ENCODE measurements at places on chromosomes 12 and 14.
A peak's percentile ranks its signal among the peaks of the same experiment; 100 is the strongest.

- DNase-seq = no peak
Measured at GRCh38 chr14:56995010-56995409, 184.7 kb upstream of the OTX2 start.

DNA sequence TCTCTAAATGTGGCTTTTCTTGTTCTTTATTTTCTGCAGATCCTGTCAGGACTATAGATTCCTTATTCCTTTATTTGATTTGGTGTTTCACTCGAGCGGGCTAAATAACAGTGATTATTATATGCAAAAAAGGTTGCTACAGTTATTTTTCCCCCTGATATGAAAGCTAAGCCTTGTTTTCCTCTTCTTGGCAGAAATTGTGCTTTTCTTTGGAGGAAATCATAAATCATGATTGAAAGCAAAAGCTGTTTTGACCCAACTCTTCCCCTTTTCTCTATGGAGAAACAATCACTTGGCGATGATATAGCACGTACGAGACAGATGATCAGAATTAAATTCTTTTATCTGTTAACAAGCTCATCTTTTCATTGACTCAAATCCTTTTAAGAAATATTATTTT is 31.4 kb downstream of the PPFIBP1 start:
- DNase-seq = no peak

DNA sequence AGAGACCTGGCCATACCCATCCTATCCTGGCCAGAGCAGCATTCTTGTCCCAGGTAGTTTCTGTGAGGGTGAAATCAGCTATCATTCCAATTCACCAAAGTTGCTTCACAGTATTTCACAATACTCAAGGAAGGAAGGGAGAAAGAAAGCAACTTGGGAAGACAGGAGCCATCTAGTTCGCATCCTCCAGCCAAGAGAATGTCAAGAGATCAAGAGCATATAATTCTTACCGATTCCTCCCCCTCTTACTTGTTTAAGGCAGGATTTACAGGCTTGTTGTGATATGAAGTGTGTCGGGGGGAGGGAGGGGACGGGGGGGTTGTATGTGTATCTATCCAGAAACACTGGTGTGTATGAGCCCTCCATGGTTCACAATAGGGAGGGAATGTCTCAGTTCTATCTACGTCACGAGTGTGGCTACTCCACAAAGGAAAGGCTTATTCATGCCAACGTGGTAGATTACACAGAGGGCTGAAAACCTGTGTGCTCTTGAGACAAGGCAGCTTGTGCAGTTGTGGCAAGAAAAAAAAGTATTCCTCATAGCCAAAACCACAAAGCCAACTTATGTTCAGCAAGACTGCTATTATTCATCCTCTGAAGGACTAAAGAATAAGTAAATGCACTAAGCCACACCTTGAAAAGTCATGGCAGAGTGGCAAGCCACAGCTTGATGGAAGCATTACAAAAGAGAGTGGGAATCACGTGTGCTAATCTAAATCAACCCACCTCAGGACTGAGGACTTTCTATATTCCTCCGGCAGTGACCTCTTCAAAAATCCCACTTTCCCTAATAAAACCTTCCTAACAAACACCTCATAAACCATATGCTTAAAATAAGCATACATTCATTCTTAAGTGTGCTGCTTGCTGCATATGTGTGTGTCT is 35.0 kb downstream of the CORO1C start:
- no peak for DNase-seq

DNA sequence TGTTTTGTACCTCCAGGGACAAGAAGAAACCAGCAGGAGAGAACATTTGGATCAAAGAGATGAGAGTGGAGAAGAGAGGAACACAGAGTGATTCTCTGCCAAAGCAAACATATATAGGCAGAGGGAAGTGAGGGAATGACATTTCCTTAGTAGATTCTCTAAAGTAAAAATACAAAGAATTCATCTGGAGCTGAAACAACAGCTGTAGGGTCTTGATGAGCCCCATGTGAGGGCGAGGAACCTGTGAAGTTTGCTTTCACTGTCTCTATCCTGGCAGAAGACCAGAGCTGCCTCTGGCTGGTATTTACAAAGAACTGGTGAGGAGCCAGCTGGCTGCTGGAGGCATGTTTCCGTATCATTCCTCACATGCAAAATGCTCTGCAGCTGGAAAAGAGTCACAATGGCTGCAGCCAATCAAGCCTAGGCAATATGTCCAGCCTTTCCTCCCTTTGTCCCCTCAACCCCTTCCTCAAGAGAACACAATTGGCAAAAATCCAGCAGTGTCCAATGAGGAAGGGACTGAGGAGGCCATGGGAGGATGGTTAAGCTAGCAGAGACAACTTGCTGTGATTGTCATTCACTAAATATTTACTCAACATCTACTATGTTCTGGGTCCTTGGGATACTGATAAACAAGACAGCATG is 122.5 kb downstream of the PHLDA1 start:
- DNase-seq = no peak

DNA sequence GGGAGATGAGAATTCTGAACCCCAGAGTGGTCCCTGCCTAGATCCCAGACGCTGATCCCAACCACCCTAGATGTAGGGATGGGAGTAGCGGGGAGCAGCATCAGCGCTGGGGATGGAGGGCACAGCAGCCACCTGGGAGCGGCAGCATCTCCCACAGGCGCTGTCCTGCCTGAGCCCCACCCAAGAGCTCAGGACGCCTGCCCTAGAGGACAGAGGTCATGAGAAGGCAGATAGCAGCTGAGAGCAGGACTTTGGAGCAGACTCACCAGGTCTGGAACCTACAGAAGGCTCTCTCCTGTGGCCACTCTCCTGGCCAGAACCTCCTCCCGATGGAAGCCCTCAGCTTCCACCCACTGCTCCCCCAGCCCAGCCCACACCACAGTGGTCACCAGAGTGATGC is 7.2 kb downstream of the CCDC85C start:
- DNase-seq = no peak

DNA sequence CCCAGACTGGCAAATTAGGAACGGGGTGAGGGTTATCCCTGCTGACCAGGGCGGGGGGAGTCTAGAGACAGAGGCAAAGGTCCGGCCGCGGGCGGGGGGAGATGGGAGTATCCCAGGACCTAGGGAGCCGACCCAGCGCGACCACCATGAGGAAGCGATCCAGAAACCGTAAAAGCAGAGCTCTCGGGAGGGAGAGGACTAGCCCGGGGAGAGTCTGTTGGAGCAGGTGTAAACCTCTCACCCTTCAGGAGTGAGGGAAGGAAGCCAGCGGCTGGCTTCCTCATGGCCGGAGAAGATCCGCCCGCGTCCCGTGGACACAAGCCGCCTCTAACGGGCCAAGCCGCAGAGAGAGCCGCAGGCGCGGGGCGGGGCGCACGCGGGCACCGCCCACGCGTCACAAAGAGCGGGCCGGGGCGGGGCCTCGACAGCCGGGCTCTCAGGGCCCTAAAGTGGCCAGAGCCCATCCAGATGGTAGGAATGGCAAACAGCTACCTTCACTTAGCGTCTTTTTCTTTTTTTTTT is at the start of gene ACRBP:
Gene ACRBP (minus strand): TSS at position 350 of the 522 bp plus-strand sequence. CDS start 66 bp downstream, at position 284.
- DNase-seq = no peak

- DNase-seq = peak; percentile 58
Measured at GRCh38 chr12:123388177-123388950, 4.4 kb downstream of the KMT5A start.

DNA sequence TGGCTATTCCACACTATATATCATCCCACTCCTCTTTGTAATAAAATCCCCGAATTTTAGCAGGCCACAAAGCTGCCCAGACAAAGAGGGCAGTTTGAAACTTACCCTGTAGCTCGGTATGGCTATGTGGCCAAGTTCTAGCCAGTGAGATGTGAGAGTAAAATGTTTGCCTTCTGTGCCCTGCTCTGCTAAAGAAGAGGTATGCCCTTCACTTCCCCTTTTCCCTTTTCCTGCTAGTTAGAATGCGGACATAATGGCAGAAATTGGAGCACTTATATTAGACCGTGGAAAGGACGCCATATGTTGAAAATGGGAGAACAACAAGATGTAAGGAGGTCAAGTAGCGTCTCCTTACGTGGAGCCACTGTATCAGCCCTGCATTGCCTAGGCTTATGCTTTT is 11.5 kb upstream of the CCDC91 start:
- DNase-seq = no peak
